ENCODE measurements at places on chromosomes 6 and 20.

DNA sequence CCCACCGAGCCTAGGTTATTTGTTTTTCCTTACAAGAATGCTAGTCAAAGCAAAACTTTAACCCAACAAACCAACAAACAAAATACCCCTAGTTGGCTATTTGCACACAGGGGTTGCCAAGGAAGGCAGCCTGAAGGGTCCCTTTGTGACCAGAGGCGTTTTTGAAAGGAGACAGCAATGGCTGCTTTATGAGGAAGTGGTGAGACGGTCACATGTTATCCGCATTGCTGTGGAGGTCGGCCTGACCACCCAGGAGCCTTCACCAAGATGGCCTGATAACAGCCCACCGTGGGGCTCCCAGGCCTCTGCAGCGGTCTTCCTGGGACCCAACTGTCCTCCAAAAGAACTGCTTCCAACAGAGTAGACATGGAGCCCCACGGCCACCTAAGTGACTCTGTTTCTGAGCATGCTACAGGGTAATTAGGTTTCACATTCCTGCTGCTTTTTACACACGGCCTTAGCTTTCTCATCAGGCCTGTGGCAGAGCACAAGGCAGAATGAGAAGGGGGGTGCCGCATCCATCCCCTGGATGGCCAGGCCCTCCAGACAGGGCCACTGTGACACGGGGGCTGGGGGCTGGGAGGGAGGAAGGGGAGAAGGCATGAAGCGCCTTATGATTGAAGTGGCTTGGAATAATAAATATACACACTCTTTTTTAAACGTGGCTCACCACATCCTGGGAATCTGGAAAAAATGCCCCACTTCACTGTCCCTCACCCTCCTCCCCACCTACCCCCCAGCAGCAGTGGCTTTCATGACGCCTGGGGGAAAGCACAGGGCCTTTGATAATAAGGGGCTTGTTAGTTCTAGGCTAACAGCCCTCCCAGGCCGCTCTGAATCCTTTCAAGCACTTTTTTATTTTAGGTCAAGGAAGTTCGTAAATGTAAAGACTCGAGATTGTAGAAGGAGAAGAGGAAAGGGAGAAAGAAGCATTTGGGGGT is 86.0 kb downstream of the CLIC5 start:
- DNase-seq: no peak

- DNase-seq: peak; percentile 31
Measured at GRCh38 chr20:2005831-2006426, 12.1 kb upstream of the PDYN start.

GRCh38 chr6:129188306-129188705 is 305.4 kb downstream of the LAMA2 start:
- DNase-seq: no peak

DNA sequence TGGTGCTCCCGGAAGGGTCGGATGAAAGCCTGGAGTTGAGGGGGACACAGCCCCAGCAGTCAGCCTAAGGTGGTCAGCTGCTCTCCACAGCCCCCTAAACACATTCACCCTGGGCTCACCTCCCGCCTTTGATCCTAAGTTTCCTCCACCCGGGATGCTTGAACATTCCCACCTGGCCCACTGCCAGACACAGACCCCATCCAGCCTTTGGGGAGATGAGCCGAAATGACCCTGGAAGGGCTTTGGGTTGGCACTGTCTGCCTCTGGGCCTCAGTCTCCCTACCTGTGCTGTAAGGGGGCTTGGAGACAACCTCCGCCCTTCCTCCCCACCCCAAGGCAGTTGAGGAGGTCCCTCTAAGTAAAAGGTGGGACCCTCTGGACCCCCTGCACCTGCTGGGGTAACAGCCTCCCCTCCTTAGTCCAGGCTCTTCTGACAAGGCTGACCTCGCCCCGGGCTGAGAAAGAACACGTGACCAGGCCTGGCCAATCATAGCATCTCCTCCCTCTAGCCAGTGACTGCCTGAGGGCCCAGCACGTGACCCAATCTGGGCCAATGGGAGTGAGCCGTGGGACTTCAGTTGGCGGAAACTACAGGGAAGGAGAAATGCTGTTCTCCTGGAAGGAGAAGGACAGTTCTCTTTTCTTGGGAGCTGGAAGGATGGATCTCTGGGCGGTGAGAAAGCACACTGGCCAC is 16.9 kb upstream of the UBE2V1 start:
- no peak for DNase-seq

- no peak for DNase-seq
Measured at GRCh38 chr20:15069355-15069754, 731.9 kb upstream of the FLRT3 start.

DNA sequence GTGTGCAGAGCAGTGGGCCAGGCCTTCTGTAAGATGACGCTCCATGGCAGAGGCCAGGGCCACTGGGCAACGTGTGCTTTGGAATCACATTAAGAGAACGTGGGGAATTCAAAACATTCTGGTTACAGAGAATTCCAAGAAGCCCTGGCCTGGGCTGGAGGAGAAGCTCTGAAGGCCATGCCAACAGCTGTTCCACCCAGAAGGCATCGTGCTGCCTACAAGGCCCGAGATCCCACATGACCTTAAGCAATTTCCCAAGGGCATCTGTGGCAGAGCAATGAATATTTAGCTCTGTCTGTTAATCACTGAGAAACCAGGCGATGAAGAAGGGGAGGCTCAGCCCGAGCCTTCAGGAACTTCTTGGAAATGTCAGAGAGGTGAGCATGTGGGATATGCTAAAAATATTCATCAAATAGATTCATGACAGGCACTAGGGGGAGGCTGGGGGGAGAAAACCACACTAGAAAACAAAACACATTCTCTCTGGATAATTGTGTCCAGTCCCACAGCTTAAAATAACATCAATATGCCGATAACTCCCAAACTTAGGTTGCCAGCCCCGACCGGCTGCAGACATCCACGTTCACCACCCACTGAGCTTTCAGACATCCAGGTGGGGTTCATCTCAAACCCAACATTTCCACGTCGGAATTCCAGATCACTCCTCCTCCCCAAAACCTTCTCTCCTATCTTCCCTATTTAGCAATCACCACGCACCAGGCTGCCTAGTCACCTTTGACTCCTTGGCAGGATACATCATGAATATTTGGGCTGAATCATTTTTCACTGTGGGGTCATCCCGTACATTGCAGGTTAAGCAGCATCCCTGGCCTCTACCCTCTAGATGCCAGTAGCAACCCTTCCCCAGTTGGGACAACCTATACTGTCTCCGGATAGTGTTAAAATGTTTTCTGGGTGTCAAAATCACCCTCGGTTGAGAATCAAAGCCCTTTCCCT is 6.6 kb downstream of the SULF2 start:
- DNase-seq: no peak

DNA sequence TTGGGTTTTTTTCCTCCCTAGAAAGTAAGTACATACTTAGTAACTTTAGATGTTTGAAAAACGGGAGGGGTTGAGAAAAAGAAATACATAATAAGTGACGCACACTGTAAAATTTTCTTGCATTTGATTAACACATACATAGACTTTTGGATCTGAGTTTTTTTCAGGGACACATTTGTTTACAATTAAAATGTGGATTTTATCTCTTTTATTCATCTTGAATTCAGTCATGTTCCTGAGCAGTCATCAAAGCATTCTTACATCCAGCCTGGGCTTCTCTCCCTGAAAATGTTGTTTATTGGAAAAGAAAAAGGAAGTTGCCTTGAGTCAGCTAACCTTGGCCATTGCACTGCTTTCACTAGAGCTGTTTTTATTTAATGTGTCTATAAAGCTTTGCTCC is 8.7 kb upstream of the RPP40 start:
- no peak for DNase-seq

DNA sequence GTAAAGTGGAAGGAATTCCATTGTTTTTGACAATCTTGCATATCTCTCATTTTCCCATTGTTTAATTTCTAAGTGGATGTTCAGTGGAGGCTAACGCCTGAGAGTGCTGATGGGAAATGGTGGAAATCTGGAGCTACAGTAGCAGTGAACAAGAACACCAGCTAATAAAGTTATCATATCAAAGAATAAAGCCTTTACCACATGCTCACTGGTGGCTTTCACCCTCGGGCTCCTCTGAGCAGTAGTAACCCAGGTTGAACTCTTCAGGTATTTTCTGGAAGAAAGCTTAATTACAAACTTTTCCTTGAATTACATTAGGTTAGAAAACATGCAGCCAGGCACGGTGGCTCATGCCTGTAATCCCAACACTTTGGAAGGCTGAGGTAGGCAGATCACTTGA is 10.4 kb upstream of the ACAT2 start:
- no peak for DNase-seq

GRCh38 chr20:60271597-60271996 is 313.4 kb downstream of the CDH26 start:
- DNase-seq: no peak

GRCh38 chr20:37915800-37916570 is 13.1 kb downstream of the VSTM2L start:
- DNase-seq: no peak

GRCh38 chr6:12941422-12941821 is 224.9 kb downstream of the PHACTR1 start:
- no peak for DNase-seq

GRCh38 chr6:15481390-15482291 is 181.2 kb downstream of the DTNBP1 start:
- DNase-seq: peak; percentile 33

- no peak for DNase-seq
Measured at GRCh38 chr6:160391419-160392116, 43.4 kb downstream of the SLC22A3 start.

- DNase-seq: no peak
Measured at GRCh38 chr6:104532462-104532861, 327.3 kb downstream of the HACE1 start.

- DNase-seq: no peak
Measured at GRCh38 chr20:20580139-20580538, 132.3 kb downstream of the RALGAPA2 start.

GRCh38 chr6:75818098-75818855 is 69.2 kb downstream of the MYO6 start:
- DNase-seq: no peak

DNA sequence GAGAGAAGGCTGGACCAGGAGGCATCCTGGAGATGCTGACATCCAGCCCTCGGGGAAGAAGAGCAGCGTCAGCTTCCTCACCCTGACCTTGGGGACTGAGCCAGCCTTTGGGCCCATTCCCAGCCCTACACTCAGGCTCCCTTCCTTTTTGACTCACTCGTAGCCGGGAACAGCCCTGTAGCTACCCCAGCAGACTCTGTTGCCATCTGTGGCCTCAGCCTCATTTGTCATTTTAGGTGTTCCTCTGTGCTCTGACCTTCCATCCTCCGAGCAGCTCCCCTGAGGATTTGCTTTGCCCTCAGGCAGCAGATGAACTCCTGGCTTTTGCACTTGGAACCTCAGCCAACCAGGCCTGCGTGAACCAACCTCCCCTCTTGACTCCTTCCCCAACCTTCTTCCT is 67.5 kb downstream of the ELOVL2 start:
- DNase-seq: no peak

DNA sequence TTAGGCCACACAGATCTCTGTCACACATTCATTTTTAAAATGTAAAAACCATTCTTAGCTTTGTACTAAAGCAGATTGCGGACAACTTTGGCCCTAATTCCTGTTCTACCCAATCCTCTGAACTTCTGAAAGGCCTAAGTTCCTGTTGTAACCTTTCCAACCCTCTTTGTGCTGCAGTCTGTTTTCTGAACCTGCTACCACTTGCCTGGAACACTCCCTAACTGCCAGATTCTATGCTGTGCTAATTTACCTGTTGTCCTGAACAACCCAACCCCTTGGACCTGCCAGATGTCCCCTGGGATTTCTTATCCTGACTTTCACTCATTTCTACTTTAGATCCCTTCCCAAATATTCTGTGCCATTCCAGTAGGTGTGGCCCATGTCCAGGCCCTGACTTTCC is 398.7 kb downstream of the ZFAND3 start:
- no peak for DNase-seq

DNA sequence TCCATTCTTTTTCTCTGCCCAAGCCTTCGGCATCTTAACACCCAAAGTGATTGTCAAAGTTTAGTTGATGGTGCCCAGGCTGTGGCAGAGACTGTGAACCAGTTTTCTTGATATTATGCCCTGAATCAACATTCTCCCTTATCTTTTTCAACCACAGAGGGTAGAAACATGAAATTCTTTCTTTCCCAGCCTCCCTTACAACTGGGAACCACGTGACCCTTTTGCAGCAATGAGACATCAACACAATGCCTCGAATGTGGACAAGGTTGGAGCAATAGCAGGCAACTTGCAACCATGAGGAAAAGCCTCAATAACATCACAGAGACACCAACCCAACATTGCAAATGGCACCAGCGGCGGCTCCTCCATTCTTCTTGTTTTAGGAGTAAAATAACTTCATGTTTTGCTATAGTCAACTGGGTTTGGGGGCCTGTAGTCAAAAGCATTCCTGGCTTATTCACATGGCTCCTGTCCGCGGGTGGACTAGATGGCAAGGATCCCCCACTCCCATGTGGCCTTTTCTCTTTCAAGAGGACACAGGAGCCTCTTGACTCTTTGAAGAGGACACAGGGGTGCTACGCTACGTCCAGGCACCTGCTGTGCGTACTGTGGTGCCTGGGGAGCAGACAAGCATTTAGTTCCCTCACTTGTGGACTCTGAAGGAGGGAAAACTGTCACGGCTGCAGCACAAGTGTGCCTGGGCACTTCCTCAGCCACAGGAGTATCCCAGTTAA is 90.5 kb downstream of the NOL4L start:
- no peak for DNase-seq

All from activated CD4-positive, alpha-beta T cell treated with anti-CD3 and anti-CD28 coated beads for 4 hours (primary cell).